ENCODE measurements at places on chromosomes 1 and 21.

DNA sequence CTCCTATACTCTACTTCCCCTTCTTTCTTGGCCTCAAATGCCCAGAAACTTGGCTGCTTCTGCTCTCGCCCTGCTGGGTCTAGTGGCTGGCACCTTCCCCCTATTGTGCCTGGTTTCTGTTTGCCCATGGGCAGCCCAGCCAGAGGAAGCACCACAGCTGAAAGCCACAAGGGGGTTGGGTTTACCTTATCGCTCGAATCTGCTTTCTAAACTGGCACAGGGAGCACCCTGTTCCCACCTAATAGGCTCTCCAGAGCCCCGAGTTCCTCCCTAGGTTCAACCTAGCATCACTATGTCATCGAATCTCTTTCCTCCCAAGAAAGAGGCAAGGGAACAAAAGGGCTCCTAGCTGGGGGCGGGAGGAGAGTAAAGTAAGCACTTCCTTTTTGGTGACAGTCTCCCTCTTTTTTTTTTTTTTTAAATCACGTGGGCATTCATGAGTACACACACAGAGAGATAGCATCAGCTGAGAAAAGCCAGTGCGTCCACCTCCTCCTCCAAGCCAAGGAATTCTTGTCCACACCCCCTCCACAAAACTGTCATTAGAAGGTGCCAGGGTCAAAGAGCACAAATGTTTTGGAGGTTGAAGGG lies 72.8 kb downstream of the PLEKHA6 start:
- DNase-seq, result no peak

DNA sequence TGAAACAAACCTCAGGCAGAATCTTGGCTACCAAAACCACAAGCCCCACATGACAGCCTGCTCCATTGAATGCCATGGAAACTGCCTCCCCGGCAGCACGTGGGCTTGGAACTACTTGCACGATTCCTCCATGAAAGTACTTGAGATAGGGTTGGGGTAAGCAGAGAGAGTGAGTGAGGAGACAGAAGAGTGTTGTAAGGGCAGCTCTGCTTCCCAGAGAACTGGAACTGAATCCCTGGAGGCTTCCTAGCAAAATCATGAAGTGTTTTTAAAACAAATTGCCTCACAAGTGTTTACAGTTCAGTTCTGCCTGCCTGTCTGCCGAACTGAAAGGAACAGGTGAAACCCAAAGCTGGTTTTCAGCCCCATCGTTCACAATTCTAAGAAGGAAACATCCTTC lies 35.3 kb upstream of the DNASE2B start:
- no peak for DNase-seq

- DNase-seq, result peak; percentile 76
Measured at GRCh38 chr1:77539519-77540142, 142.8 kb downstream of the ZZZ3 start.

DNA sequence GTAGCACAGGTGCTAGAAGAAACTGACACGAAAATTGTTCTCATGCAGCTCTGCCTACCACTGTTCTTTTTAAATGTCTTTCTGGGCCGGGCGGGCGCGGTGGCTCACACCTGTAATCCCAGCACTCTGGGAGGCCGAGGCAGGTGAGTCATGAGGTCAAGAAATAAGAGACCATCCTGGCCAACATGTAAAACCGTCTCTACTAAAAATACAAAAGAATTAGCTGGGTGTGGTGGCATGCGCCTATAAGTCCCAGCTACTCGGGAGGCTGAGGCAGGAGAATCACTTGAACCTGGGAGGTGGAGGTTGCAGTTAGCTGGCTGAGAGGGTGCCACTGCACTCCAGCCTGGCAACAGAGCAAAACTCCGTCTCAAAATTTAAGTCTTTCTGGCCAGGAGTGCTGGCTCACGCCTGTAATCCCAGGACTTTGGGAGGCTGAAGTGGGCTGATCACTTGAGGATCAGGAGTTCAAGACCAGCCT lies 947 bp upstream of the RIT1 start:
- DNase-seq, result no peak

DNA sequence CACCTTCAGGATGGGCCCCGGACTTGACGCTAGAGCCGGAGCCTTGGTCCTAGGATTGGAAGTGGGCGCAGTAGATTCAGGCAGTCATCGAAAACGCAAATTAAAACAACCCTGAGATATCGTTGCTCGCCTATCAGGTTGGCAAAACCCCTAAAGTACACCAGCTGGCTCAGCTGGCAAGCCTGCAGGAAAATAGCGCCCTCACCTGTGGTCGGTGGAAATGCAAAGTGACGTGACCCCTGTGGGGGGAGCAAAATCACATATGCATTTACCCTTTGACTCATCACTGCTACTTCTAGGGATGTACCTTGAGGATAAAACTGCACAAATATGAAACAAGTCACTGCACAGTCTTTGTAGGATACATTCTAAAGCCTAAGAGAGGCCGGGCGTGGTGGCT lies 170.3 kb upstream of the TMEM51 start:
- no peak for DNase-seq

- no peak for DNase-seq
Measured at GRCh38 chr1:234969581-234970400, 158.8 kb downstream of the TOMM20 start.

- DNase-seq, result no peak
Measured at GRCh38 chr21:36021251-36021837, 39.0 kb downstream of the SETD4 start.

DNA sequence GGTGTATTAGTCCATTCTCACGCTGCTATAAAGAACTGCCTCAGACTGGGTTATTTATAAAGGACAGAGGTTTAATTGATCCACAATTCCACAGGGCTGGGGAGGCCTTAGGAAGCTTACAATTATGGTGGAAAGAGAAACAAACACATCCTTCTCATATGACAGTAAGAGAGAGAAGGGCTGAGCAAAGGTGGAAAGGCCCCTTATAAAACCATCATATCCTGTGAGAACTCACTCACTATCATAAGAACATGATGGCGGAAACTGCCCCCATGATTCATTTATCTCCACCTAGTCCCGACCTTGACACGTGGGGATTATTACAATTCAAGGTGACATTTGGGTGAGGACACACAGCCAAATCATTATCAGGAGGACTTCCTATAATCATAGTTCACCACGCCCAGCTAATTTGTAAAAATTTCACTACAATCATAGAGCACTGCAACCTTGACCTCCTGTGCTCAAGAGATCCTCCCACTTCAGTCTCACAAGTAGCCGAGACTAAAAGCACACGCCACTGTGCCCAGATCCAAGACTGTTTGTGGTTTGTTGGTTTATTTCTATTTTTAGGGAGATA lies 164.9 kb downstream of the RERE start:
- DNase-seq, result no peak

GRCh38 chr1:181669246-181669645 lies 185.9 kb downstream of the CACNA1E start:
- DNase-seq, result no peak

DNA sequence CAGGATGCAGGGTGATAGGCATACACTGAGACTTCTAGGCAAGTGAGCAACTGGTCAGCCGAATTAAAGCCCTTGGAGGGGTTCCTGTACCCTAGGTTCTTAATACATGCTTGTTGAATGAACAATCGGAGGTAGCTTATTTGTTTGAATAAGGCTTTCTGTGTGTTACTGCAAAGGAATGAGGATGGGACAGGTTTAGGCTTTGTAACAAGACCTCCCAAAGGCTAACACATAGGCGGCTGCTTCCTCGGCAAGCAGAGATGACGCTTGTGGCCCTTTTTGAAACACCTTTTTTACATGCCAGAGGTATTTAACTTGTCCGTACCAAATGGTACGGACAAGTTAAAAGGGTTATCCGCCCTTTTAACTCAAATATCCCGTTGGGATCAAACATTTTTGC lies 511.6 kb downstream of the KIF26B start:
- DNase-seq, result no peak

DNA sequence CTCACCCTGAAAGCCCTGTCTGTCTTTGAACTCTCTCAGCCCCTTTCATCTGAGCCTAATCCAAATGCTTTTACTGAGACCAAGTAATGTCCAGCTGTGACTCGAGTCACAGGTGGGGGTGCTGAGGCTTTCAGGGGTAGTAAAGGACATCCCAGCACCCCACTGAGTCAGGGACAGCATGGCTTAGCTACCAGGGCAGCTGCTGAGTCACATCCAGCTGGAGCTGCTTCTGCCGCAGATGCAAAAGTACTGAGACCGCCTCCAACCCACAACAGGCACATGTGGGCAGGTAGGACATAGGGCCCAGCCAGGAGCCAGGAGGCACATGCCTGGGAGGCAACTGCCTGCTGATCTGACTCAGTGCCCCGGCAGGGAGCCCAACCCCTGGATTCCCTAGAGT lies 6.7 kb upstream of the VSIG8 start:
- peak; percentile 74 for DNase-seq

DNA sequence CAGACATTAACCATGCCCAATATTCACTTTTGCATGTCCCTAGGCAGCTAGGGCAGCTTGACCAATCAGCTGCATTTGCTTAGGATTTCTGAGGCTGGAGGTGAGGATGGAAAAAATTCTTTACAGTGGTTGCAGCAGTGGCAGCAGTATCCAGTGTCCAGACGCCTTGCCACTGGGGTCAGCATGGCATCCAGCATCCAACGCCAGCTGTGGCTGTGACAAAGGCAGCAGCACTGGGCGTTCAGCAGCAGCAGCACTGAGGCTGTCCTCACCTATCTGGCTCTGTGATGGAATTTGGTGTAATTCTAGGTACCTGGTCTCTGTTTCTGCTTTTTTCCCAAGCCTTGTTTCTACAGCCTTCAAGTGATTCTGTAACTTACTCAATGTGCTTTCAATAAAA lies 15.5 kb downstream of the RHBDL2 start:
- no peak for DNase-seq

- DNase-seq, result no peak
Measured at GRCh38 chr1:180154325-180155181, at the start of gene QSOX1. TSS of gene QSOX1 (plus strand) at chr1:180154869. CDS start at chr1:180154908, 39 bp downstream.

GRCh38 chr1:64938991-64939390 lies 27.4 kb downstream of the JAK1 start:
- no peak for DNase-seq

- DNase-seq, result no peak
Measured at GRCh38 chr21:45740491-45741357, 97.2 kb downstream of the PCBP3 start.

DNA sequence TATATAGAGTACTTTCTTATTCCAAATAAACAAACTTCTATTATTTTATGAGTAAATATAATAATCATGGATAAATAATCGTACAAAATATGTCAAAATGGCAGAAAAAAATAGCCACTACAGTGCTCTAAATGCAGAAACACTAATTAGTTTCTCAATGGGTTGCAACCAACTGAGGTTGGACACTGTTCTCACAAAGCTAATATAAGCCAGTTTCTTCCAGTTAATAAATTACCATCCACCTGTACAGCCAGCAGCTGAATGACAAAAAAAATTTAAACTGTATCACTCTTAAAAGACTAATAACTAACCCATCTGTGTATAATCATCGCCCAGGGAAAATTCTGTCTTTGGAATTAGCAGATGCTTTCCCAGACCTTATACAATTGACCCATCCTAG lies 36.9 kb downstream of the GDAP2 start:
- no peak for DNase-seq

GRCh38 chr1:31798433-31799195 lies 17.2 kb downstream of the SPOCD1 start:
- peak; percentile 82 for DNase-seq

GRCh38 chr1:3852711-3853485 lies 4.1 kb downstream of the CEP104 start:
- no peak for DNase-seq

DNA sequence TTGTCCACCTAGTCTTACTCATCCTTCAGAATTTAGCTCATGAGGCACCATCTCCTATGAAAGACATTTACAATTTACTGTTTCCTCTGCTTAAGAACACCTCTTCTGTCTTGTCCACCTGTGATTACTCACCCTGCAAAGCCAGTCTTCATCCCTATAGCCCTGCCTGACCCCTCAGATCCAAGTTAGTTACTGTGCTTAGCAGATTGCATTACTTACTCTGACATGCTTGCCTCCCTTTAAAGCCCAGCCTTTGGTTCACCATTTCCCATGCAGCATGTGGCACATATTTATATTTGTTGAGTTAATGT lies 60.9 kb upstream of the VCAM1 start:
- DNase-seq, result peak; percentile 18

GRCh38 chr1:53636621-53637171 lies 102.3 kb downstream of the GLIS1 start:
- DNase-seq, result no peak

GRCh38 chr1:115274467-115274866 lies 63.6 kb downstream of the NGF start:
- no peak for DNase-seq

DNA sequence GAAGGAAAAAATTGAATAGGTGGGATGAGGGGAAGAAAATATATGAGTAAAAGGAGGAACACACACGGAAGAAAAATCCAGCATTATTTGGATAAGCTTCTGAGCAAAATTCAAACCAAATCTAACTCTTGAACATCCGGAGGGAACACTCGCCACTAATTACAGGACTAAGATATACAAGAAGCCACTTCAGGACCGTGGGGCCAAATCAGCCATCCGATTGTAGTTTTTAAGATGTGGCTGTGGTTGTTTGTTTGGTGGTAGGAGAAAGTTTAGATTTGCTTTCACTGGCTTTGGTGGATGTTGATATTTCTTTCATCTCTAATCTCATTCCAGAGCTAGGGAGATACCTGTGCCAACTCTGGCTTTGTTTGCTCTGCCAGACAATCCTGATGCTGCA lies 43.7 kb upstream of the ADAMTS1 start:
- DNase-seq, result no peak

- no peak for DNase-seq
Measured at GRCh38 chr1:220594356-220594755, 66.4 kb downstream of the MARK1 start.

- DNase-seq, result no peak
Measured at GRCh38 chr21:14072761-14073535, 137.8 kb downstream of the LIPI start.

DNA sequence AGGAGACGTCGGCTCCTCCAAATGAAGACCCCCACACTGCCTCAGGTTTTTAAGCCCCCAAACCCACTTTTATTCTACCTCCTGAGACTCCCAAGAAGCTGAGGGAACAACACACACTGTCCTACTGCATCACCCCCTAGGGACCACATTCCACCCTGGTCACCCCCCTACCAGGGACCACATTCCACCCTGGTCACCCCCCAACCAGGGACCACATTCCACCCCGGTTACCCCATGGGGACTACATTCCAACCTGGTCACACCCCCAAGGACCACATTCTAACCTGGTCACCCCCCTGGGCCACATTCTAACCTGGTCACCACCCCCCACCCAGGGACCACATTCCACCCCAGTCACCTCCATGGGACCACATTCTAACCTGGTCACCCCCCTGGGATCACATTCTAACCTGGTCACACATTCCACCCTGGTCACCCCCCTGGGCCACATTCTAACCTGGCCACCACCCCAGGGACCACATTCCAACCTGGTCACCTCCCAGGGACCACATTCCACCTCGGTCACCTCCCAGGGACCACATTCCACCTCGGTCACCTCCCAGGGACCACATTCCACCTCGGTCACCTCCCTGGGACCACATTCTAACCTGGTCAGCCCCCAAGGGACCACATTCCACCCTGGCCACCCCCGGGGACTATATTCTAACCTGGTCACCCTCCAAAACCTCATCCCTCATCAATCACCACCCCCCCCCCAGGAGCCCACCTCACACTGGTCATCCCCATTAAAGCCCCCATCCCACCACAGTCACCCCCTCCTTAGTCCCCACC lies 587.6 kb downstream of the NPHP4 start:
- no peak for DNase-seq

- DNase-seq, result no peak
Measured at GRCh38 chr21:41374867-41375533, 13.2 kb downstream of the MX2 start.

GRCh38 chr1:85656948-85657347 lies 51.3 kb downstream of the ZNHIT6 start:
- no peak for DNase-seq

GRCh38 chr1:244291236-244292201 lies 160.2 kb downstream of the ADSS2 start:
- no peak for DNase-seq

All from kidney epithelial cell (primary cell).